CD4-positive, alpha-beta T cell treated with Interleukin-10 for 1 hour (primary cell): ENCODE measurements at places on chromosomes 11 and 22.

GRCh38 chr11:19774817-19775580 is 62.4 kb downstream of the NAV2 start:
- no peak for DNase-seq

DNA sequence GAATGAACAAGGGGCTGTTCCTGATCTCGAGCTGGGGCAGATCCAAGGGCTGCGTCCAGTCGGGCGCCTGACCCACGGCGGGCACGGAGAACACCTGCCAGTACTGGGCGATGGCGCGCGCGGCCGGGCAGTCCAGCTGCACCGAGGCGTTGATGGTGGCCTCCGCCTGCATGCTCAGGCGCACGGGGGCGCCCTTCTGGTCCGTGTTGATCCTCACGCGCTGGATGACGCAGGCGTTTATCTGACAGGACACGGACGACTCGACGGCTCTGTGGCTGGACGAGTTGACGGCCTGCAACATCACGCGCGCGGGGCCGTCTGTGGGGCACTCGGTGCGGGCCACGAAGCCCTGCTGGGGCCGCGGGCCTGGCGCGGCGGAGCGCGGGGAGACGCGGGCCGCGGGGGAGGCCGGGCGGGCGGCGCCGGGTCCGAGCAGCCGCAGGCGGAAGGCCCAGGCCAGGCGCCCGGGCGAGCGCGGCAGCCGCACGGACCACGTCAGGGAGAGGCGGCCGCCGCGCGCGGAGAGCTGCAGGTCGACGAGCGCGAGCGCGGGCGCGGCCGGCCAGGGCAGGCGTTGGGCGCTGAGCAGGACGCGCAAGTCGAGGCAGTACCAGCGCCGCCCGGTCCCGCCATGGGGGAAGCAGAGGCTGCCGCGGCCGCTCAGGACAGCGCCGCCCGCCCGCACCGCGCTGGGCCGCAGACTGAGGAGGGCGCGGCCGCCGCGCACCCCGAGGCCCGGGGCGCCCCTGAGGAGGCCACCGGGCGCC is 511 bp downstream of the PKDREJ start:
- DNase-seq = peak; percentile 49

DNA sequence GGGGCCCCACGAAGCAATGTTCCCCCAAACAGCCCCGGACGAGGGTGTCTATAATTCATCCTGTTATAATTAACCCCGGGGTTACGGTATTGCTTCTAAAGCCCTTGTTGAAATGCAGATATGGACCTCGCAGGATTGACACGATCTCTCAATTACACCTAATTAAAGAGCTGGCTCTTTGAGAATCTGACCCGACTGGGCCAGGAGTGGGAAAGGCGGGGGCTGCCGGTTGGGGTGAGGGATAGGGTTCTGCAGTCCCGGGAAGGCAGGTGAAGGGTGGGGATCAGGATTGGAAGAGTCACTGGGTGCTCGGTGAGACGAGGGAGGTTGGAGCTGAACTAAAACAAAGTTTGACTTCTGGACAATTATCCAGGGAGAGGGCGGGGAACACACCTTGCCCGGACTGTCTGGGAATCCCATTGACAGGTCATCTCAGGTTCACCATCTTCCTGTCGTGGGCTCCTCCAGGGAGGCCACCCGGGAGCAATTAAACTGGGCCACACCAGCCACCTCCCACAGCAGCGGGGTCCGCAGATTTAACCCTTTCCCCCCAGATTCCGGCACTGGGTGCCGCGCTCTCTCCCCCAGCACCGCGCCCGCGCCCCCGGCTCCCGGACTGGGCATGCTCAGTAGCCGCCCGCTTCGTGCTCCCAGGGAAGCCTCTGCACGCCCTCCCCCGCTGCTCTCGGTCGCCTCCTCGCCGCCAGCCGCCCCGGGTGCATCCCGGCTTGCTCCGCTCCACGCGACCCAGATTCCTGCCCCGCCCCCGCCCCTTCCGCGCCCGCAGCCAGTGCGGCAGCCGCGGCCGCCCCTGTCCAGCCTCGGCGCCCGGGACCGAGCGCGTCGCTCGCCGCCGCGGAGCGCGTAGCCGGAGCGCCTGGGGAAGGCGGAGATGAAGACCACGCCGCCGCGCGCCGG is at the start of gene ELMOD1:
Gene ELMOD1 (plus strand): TSS at position 688 of the 918 bp plus-strand sequence. CDS start 27,043 bp downstream, outside the sequence.
- DNase-seq = peak; percentile 34

GRCh38 chr11:20156280-20156875 is 3.9 kb downstream of the DBX1 start:
- DNase-seq = peak; percentile 74

- peak; percentile 52 for DNase-seq
Measured at GRCh38 chr11:66478729-66479393, 1.4 kb upstream of the DPP3 start.

GRCh38 chr11:35479731-35480130 is 45.7 kb downstream of the PAMR1 start:
- no peak for DNase-seq

DNA sequence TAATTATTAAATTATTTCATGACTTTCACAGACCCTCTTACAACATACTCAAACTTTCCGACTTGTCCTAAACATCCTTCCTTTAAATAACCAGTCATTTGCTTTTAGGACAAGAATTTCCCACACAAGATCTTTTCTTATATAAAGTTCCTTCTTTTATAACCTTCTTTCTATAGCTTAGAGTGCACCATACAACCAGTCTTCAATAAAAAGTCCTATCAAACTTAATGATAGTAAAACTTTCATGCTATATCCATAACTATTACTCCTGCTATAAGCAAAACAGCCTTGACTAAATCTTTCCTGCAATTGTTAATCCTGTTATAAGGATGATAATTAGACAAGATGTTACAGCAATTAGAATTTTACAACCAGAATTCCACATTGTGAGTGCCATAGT is 47.4 kb downstream of the ZNF280B start:
- no peak for DNase-seq

DNA sequence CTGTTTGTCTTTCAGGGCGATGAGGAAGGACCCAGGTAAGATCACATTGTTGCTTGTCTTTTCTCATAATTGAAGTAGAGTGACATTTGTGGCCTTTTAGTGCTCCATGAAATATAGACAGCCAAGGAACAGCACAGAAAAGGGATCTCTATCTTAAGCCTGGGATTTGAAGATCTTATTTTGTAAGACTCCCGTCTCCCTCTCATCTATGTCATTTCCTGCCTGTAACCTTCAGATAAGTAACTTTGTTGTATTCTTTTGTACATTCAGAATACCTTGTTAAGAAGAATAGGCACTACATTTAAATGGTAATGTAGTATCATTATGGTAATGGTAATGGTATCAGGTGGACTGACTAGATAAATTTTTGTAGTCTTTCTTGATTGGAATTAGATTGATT is 72.8 kb downstream of the TRIM44 start:
- no peak for DNase-seq

DNA sequence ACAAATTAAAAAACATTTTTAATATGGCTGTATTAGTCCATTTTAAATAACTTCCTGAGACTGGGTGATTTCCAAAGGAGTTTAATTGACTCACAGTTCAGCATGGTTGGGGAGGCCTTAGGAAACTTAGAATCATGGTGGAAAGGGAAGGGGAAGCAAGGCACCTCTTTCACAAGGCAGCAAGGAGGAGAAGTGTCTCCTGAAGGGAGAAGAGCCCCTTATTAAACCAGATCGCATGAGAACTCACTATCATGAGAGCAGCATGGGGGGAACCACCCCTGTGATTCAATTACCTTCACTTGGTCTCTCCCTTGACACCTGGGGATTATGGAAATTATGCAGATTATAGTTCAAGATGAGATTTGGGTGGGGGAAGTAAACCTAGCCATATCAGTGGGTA is 488.6 kb downstream of the ETS1 start:
- DNase-seq = no peak

DNA sequence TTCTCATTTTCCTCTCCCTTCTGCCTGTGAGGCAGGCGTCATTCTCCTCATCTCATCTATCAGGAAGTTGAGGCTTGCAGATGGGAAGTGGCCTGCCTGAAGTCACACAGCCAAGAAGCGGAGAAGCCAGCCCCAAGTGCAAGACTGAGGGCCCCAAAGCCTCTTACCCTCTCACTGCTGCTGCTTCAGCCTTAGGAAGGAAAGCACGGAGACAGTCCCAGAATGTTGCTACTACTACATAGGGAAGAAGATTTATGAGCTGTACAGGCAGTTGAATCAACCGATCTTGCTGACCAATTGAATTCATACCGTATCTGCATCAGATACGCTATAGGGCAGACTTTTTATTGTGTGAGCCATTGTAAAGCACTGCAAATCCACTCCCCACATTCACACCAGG is 89.0 kb downstream of the CWC15 start:
- no peak for DNase-seq

DNA sequence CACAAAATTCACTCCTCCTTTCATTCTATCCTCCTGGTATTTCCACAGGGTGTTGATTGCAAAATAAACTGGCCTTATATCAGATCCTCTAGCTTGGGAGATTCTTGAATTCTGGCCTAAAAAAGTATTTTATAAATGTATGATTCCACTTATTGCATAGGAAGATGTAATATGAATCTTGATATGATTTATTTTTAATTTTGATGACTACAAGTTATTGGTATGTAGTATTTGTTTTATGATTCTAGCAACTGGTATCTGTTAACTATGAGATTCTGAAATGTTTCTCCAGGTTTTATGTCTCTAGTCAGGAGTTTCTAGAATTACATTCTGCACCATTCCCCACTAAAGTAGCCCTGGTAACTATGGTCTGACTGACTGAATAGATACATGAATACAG is 373.9 kb upstream of the C11orf87 start:
- DNase-seq = no peak

DNA sequence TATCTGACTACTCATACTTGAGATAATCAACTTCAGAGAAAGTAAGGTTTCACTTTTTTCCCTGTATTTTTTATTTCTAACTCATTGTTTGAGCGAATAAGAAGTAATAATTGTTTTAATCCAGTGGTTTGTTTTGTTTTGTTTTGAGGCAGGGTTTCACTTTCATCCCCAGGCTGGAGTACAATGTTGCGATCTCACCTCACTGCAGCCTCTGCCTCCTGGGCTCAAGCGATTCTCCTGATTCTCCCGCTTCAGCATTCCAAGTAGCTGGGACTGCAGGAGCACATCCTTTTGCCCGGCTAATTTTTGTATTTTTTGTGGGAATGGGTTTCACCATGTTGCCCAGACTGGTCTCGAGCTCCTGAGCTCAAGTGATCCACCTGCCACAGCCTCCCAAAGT is 8.6 kb downstream of the GTF2H1 start:
- no peak for DNase-seq

- DNase-seq = no peak
Measured at GRCh38 chr11:12235553-12235946, 125.2 kb downstream of the MICAL2 start.

- no peak for DNase-seq
Measured at GRCh38 chr11:111457731-111458368, 54.3 kb downstream of the BTG4 start.

DNA sequence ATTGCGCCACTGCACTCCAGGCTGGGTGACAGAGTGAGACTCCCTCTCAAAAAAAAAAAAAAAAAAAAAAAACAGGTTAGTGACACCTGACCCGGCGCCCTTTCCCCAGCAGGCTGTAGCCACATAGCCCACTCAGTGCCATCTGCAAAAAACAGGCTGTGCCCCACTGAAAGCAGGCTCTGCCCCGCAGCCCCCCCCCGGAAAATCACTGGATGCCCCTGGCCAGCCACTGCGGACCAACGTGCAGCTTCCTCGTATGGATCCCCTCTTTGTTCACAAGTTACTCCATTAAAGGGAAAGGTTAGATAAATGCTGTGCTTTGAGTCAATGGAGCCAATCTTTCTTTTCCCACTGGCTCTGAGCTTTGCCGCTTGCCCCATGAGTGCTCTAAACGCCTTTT is 660.3 kb downstream of the TBC1D22A start:
- DNase-seq = no peak
